Peyer's patch (tissue), 4 donors: ENCODE measurements at places on chromosomes 6 and 20. TPM values are rescaled to one million over a fixed set of nuclear protein-coding genes. Genes with fewer than 3 reads are reported as not detected.

- no peak for DNase-seq
Observed at GRCh38 chr20:13059398-13060136, 50.8 kb downstream of the SPTLC3 start.

The ASIP gene
- not detected for total RNA-seq

GRCh38 chr6:163436843-163437242 lies 22.3 kb downstream of the QKI start:
- DNase-seq, result no peak

DNA sequence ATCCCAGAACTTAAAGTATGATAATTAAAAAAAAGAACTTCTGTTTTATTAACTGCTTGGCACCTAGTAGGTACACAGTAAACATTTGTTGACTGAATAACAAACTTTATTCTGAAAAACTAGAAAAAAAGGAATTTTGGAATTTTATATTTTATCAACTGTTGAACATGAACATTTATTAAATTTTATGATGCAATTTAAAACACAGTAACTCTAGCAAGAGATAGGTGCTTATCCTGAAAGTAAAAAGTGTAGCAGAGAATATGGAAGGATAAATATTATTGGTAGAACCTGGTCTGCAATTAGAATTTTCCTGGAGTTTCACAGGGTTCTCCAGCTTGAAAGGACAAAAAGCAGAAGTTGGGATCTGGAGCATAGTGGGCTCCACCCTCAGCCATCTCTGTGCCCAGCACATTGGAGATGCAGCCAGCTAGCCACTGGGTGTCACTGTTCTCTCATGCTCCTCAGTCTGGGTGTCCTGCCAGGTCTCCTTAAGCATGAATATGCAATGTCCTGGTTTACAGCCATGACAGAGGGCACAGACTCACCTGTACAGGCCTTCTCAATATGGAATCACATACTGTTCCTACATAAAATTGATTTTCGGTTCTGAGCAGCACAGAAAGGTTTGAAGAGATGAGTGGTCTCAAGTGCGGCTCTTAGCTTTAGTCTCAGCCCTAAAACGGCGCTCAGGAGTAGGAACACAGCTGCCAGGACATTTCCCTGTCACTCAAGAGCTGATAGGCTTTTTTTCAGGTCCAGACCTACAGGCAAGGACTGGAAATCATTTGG lies 31.7 kb upstream of the IL20RA start:
- DNase-seq, result peak; percentile 68

GRCh38 chr6:139373154-139373927 lies 1.1 kb downstream of the CITED2 start:
- DNase-seq, result peak; percentile 82

DNA sequence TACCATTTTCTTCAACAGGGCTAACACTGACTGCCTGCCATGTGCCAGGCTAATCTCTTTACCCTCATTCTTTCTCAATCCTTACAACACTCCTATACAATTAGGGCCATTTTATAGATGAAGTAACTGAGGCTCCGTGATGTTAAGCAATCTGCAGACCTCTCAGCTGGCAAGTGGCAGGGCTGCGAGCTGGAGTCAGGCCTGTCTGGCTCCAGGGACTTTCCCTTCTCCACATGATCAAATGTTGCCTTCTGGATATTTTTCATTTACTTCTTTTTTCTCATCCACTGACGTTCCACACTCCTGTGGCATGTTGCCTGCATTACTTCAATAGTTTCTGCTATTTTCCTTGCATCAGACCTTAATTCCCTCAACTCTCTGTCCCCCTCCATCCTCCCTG lies 55.2 kb upstream of the TAGAP start:
- DNase-seq, result no peak

The RSPO3 gene
- total RNA-seq, result 2.1 TPM

The ZNF512B gene
- 6.6 TPM for total RNA-seq
